ENCODE measurements at places on chromosomes 12 and 14.
A peak's percentile ranks its signal among the peaks of the same experiment; 100 is the strongest.

DNA sequence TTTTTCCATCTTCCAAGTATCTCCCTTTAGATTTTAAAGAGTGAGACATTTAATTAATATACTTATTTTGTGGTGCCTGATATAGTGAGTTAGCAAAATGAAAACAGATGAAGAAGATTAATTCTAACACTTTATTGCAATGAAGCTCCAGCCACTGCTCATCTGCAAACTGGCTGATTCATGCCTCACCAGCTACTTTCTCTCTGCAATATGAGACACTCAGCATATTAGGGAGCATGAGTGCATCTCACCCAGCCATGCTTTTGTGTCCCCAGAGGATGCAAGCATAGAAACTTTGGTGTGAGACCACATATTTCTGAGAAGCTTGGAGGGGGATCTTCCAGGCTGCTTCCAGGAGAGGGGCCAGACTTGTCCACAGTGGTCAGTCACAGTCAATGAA, 148.6 kb downstream of the BMP4 start:
- no peak overlapping the region for H3K4me3 ChIP-seq
- no peak for DNase-seq
- peaks cover 4% of the 10 kb centered on the region for H3K27me3 ChIP-seq
- no peak overlapping the region for H3K27ac ChIP-seq
- H3K4me1 ChIP-seq, result peaks cover 13% of the 10 kb centered on the region
- no peaks in the 10 kb centered on the region for H3K36me3 ChIP-seq

DNA sequence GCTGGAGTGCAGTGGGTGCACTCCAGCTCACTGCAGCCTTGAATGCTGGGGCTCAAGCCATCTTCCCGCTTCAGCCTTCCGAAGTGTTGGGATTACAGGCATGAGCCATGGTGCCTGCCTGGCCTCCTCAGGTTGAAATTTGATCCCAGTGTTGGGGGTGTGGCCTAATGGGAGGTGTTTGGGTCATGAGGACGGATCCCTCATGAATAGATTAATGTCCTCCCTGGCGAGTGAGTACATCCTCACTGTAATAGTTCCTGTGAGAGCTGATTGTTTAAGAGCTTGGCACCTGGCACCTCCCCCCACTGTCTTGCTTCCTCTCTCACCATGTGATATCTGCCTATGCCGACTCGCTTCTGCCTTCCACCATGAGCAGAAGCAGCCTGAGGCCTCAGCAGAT, 84.7 kb downstream of the TSPAN9 start:
- H3K4me3 ChIP-seq, result no peak overlapping the region
- peaks cover 38% of the 10 kb centered on the region for H3K4me1 ChIP-seq
- H3K27ac ChIP-seq, result no peak overlapping the region
- peaks cover 6% of the 10 kb centered on the region for H3K36me3 ChIP-seq

GRCh38 chr14:64491637-64492036, 12.0 kb downstream of the ZBTB25 start:
- no peak overlapping the region for H3K4me3 ChIP-seq
- peaks cover 18% of the 10 kb centered on the region for H3K36me3 ChIP-seq
- H3K27me3 ChIP-seq, result no peaks in the 10 kb centered on the region

DNA sequence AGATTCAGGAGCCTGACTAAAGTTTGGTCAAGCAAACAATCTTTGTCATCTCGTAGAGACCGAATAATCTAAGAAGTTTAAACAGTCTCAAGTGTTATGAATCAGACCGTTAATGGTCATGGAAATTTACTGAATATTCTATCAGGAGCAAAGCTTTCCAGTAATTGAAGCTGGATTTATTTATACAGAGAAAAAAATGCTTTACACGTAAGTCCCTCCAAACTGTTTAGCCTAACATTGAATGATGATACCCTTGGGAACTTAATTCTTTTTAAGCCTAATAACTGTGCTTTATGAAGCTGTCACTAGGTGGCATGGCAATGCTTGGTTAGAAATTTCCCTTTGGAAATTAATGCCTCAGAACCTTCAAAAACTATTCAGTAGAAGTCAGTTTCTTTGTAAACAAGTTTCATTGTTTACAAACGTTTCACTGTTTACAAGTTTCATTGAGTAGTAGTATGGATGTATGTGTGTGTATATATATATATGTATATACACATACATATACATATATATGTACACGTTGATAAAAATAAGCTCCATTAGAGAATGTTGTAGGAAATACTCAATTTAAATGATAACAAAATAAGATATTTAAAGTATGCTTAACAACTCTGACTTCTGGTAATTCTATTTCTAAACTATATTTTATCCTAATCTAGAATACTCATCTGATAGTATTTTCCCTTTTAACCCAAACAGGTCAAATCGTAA, 32.1 kb downstream of the DEPDC4 start:
- H3K4me1 ChIP-seq, result peaks cover 10% of the 10 kb centered on the region
- H3K36me3 ChIP-seq, result no peaks in the 10 kb centered on the region
- H3K27me3 ChIP-seq, result no peaks in the 10 kb centered on the region
- no peak overlapping the region for H3K4me3 ChIP-seq
- DNase-seq, result no peak

DNA sequence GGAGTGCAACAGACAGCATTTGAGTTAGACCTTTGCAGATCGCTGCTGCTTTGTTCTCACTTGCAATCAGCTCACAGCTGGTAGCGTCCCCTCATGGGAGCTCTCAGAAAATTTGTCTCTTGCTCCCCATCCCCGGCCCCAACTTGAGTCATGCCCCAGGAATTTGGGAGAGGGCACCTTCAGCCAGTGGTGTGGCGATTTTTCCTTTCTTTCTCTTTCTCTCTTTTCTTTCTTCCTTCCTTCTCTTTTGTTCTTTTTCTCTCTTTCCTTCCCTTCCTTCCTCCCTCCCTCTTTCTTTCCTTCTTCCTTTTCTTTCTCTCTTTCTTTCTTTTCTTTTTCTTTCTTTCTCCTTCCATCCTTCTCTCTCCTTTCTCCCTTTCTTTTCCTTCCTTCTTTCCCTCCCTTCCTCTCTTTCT, 34.2 kb upstream of the MAP1LC3B2 start:
- no peak for DNase-seq
- no peaks in the 10 kb centered on the region for H3K27me3 ChIP-seq
- peaks cover 44% of the 10 kb centered on the region for H3K4me1 ChIP-seq
- peak overlapping the region; percentile 89 for H3K27ac ChIP-seq
- no peaks in the 10 kb centered on the region for H3K36me3 ChIP-seq

DNA sequence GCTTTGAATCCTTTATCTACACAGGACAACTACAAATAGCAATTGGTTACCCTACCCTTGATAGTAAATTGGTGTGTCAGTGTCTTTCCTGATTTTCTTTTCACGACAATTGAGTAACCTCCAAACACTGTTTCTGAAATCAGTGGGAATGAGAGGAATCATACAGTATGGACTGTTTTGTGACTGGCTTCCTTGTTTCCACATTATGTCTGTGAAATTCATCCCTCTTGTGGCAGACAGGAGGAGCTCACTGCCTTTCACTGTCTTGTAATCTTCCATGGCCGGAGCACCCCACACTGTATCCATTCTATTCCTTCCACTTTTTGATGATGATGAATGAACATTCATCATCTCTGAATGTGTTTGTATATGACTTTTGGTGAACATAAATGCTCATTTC, 164.0 kb upstream of the PZP start:
- H3K4me3 ChIP-seq, result no peak overlapping the region
- H3K27ac ChIP-seq, result no peak overlapping the region
- DNase-seq, result no peak
- H3K36me3 ChIP-seq, result no peaks in the 10 kb centered on the region
- no peaks in the 10 kb centered on the region for H3K4me1 ChIP-seq
- H3K27me3 ChIP-seq, result peaks cover 49% of the 10 kb centered on the region

GRCh38 chr14:62889364-62889763, 155.9 kb downstream of the KCNH5 start:
- H3K36me3 ChIP-seq, result no peaks in the 10 kb centered on the region
- no peak overlapping the region for H3K4me3 ChIP-seq
- DNase-seq, result no peak
- H3K27me3 ChIP-seq, result peaks cover 4% of the 10 kb centered on the region
